ENCODE measurements at places on chromosomes 4 and X.

- DNase-seq: no peak
These were observed 64.7 kb downstream of the NBDY start for GRCh38 chrX:56793521-56794320.

DNA sequence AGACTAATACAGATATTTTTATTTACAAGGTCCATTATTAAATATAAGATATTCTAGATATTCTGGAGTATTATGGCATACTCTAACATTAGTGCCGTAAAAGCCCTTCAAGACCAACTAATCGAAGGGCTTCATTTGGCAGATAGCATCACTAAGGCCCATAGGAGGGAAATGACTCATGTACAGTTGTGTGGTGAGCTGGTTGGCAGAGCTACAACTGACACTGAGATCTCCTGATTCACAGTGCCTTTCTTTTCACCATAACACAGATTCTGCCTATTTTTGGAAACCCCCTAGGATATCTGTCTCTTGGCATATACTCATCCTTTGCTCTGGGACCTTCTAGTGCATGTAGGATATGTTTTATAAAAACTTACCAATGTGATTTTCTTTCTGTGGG lies 201.7 kb upstream of the AFF2 start:
- no peak for DNase-seq

DNA sequence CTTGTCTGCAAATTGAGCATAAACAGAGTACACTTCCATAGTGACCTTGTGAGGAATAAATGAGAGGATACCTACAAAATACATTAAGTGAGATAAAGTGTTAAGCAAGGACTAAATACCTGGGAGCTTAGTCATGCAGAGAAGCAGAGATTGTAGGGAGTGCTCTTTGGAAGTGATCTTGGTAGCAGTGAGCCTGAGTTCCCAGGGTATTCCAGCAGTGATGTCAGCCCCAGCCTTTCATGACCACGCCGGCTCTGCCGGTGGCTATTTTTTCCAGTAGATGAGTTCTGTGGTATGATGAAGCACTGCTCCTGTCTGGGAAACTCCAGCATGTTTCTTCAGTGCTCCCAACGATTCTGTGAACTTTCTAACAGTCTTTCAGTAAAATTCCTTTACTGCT lies 391.5 kb upstream of the IGFBP7 start:
- no peak for DNase-seq

DNA sequence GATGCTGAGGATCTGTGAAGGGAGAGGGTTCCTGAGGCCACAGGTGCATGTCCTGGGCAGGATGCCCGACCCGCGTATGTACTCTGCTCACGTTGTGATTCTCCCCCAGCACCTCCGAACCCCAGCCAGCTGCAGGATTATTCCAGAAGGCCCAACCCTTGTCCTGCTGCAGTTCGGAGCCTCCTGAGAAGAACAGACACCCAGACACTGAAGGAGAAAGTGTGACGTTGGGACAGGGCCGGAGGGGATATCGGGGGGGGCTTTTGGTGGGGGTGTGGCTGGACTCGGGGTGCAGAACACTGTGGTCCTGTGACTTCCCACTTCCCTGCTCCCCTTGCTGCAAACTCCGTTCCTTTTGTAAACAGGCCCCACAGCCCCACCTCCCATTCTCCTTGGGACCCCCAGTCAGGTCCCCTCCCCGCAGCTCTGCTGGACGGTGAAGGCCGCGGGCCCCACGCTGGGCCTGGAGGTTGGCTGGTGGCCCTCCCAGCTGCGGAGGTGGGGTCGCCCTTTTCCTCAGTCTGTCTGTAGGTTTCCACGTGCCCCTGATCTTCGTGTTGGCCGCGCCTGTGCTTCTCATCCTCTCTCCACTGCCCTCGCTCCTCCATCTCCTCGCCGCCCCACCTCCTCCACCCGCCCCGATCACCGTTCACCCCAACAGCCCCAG lies 83.0 kb upstream of the ADRA2C start:
- no peak for DNase-seq

DNA sequence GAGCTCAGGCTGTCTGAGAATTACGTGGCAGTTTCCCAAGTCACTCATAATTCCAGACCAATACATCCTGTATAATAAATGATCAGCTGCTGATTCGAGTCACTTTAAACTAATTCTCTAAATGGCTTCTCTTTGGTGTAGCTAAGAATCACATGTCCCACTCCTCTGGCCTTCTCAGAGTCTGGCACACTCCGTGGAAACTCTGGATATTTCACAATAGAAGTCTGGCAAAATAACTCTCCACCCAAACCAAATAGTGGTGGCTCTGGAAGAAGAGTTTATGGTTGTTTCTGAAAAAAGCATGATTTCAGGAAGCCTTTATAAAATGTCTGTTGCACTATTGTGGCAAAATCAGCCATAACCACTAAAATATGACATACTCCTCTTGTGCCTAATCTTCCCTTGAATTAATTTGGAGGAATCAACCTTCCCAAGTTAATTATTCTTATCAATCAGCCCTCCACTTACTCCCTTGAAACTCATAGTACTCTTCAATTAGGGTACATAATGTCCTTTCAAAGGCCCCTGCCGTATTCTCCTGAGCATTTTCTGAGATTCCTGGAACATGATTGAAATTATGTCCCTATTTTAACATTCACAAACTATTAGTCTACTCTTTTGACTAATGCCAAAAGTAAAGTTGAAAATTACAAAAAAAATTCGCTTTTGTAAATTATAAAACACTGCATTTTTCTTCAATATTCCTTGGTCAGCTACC lies 991.6 kb downstream of the FAT4 start:
- no peak for DNase-seq

GRCh38 chrX:48086082-48086481 lies 14.6 kb upstream of the ZNF630 start:
- DNase-seq: no peak

DNA sequence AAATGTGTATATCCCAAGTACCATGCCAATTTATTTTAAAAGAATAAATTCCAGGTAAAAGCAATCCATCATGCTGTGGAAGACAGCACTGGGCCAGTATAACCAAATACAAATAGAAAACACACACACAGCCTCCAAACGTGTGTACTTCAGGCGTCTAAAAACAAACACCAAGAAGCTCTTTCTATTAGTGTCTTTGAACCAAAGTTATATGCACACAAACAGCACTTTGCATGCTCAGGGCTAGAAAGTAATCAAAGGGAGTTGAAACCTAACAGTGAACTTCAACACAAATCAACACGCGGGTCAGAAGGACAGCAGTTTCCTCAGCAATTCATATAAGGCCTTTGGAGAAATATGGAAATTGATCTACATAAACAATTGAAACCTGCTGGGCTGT lies 15.4 kb downstream of the GASK1B start:
- no peak for DNase-seq

GRCh38 chr4:137700751-137701150 lies 168.5 kb upstream of the PCDH18 start:
- no peak for DNase-seq

DNA sequence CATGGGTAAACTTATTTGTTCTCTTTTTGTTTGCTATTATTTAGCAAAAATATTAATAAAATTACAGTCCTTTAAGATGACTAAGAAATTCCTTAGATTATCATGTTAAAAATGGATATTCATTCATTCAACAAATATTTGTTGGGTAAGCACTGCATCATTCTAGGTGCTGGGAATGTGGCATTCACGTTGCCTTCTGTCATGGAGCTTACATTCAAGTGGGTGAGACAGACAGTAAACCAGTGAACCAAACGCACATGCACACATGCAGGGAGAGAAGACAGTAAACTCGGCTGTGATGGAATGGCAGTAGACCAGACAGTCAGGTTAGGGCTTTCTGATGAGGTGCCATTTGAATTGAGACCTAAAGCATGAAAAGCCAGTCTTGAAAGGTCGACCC lies 91.8 kb downstream of the STOX2 start:
- no peak for DNase-seq

GRCh38 chr4:10153161-10153560 lies 36.6 kb upstream of the WDR1 start:
- no peak for DNase-seq

DNA sequence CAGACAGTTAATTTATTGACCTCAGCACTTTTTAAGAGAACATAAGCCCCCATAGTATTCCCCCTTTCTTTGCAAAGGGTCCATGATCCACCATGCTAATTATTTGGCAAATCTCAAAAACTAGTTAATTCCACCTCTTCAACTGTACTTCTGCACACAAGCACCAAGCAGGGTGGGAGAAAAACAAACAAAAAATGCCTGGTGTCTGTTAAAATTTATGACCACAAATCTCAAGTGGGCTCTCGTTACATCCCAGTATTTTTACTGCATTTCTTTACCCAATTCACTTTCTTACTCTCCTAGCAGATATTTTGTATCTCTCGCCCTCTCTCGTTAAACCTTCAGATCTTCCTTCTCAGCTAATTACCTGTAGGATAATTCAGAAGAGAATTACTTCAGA lies 6.1 kb downstream of the ARSJ start:
- no peak for DNase-seq

- DNase-seq: no peak
These were observed 193.1 kb upstream of the PITX2 start for GRCh38 chr4:110815950-110816349.

DNA sequence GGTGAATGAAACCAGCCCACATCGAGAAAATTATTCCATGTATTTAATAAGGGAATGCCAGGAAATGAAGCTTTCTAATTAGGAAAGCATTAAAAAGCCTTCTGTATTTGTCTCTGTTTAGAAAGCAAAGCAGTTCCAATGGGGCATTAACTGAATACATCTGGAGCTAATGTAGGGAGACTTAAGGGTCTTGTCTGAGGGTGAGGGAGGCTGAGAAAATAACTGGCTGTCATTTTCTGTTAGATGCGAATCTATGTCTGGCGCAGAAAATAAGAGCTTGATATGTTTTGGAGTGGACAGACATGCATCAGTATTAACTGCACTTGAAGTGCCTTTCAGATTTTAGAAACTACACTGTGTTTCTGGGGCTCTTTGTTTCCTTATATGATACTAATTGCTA lies 111.3 kb downstream of the KLHL8 start:
- DNase-seq: no peak

GRCh38 chr4:121454251-121454979 lies 73.6 kb upstream of the QRFPR start:
- no peak for DNase-seq
